Fibroblast of skin of abdomen (primary cell): ENCODE measurements at places on chromosomes 3 and 15.

DNA sequence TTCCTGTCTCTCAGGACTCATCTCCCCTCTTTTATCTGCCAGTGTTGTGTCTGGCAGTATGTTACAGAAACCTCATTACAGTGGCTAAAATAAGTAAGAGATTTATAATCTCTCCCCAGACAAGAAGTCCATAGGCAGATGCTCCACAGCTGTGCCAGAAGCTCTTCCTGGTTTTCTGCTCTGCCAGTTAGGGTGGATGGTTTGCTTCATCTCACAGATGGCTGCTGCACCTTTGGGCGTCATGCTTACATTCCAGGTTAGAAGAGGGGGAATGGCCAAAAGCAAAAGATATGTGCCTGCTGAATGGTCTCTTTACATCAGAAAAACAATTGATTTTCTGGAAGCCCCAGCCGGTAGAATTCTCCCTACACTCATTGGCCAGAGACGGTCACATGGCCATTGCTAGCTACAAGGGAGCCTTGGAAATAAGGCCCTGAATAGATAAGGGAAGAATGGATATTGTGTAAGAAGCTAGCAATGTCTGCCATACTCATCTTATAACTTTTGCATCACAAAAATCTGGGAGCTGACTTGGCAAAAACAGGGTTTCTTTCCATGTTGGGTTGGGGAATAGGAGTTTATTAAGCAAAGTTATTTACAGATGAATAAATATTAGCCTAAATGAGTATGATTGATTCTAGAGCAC is 91.1 kb downstream of the PDCD6IP start:
- no peak for DNase-seq

GRCh38 chr3:156643729-156644389 is 30.5 kb upstream of the TIPARP start:
- DNase-seq, result peak; percentile 64

DNA sequence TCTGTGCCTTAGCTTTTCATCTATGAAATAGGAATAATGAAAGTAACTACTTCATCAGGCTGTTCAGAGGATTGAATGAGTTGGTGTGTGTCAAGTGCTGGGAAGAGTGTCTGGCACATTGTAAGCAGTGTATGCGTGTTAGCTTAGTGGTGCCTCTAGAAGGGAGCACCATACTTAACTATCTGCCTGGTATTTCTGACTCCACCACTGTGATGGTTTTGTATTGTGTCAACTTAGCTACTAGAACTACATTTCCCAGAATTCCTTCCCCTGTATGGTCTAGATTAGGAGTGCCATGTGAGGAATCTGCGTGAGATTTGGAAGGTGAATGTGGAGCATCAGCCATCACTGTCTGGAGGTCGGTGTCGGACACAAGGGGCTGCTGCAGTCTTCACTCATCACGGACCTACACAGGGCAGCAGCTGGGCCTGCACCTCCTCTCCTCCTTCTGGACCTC is 115.4 kb upstream of the GALNT15 start:
- DNase-seq, result peak; percentile 51

DNA sequence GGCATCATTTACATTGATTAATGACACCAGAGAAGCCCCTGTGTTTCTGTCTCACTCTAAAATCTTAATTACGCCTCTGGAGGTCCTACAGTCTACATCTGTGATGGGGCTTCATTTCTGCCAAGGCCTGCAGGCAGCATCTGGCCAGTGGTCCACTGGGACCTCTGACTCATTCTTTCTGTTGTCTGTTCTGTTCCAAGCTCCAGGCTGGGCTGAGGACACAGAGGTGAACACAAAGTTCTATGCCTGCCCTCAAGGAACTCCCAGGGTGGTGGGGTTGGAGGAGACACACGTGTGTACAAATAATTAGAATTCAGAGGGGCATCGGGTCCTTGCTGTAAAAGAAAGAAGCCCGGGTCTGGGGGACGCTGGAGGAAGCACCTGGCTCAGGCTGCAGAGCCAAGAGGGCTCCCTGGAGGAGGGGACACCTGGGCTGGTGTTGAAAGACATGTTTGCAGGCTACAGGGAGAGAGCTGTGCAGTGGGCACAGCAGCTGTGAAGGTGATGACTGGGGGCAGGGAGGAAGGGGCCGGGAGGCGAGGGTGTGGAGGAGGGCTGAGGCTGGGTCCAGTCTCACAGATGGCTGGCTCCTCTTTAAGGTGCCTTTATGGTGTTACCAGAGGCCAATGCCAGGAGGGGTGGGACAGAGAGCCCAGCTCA is 103.3 kb upstream of the PRR23E start:
- DNase-seq, result peak; percentile 24

DNA sequence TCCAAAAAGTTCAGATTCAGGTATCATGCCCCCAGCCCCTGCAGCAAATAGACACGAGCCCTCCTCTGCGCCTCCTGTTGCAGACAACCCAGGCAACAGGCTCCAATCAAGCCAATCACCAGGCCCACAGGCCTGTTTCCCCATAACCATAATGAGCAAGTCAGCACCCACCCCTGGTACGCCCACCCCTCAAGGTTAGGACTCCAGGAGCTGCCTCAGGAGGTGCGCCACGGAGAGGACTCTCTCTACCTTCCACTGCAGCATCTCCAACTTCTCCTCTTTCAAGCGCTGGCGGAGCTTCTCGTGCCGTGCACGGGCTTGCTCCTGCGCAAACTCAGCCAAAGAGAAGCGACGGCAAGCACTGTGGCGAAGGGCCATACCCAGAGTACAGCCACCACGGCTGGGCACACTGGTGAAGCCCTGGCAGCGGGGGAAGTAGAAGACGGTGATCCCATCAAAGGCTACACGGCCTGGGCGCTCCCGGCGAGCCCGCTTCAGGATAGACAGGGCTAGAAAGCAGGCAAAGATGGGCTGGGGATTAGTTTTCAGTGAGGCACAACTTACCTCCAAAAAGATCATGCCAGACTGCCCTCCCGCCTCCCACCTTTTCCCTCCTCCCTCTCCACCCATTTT is 8.5 kb downstream of the CSRNP1 start:
- no peak for DNase-seq

DNA sequence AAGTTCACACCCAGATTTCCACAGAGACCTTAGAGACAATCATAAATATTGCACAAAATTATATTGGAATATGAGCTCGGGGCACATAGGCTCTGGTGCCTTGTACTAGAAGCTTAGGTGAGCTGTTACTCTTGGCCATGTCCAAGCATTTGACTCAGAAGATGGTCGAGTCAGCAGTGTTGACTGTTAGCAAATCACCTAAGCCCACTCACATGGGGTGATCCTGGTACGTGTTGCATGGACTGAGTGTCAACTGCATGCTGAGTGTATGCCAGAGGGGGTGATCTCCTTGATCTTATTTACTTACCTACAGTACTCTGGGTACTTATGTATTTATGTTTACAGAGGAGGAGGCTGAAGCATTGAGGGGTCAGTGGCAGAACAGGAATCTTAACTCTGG is 14.0 kb downstream of the SMAD3 start:
- no peak for DNase-seq

DNA sequence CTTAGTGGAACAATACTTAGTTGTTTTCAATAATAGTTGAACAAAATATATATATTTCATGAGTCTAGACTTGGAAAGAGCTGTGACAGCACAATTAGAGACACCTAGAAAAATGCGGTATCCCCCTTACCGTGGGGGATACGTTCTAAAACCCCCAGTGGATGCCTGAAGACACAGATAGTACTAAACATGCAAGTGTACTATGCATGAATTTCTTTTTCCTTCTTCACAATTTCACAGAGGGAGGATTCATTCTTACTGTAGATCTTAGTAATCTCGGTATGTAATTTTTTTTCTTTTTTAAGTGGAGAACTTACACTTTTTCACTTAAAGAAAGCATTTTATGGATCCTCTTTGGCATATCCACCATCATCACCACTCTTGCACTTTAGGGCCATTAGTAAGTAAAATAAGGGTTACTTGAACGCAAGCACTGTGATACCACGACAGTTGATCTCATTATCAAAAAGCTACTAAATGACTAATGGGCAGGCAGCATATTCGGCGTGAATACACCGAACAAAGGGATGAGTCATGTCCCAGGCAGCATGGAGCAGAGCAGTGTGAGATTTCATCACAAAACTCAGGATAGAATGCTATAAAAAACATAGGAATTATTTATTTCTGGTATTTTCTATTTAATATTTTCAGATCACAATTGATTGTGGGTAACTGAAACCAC is 72.3 kb upstream of the ZNF280D start:
- DNase-seq, result peak; percentile 89

DNA sequence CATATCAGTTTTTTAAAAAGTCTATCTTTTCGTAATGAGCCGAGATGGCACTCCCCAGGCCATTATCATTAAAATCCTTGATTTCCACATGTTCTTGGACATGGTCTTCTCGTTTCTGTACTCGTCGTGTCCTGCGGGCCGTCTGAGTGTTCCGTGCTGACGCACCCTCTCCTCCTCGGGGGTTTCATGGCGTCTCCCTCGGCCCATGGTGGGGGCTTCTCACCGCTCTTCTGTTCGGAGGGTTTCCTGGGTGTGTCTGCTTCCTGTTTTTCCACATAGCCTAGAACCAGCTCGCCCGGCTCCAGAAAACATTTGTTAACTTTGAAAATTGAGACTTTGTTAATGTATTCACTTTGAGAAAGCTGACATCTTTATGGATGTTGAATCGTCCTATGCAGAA is 92.7 kb downstream of the VGLL4 start:
- DNase-seq, result no peak

GRCh38 chr3:108029466-108029865 is 61.4 kb downstream of the CD47 start:
- no peak for DNase-seq

DNA sequence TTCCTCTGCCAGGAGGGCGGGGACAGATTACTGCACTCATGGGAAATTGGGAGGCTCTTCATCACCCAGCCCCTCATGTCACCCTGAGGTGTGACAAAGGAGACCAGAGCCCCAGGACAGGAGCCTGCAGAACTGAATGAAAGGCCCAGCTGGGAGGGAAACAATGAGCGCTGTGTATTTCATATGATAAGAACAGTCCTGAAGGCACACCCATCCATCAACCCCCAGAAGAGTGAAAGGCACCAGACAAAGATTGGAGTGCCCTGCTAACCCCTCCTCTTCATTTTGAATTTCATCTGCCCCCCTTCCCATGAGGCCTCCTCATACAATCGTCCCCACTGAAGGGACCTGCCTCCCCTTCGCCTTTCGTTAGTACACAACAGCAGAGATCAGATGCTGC is 160.0 kb upstream of the PRICKLE2 start:
- no peak for DNase-seq

DNA sequence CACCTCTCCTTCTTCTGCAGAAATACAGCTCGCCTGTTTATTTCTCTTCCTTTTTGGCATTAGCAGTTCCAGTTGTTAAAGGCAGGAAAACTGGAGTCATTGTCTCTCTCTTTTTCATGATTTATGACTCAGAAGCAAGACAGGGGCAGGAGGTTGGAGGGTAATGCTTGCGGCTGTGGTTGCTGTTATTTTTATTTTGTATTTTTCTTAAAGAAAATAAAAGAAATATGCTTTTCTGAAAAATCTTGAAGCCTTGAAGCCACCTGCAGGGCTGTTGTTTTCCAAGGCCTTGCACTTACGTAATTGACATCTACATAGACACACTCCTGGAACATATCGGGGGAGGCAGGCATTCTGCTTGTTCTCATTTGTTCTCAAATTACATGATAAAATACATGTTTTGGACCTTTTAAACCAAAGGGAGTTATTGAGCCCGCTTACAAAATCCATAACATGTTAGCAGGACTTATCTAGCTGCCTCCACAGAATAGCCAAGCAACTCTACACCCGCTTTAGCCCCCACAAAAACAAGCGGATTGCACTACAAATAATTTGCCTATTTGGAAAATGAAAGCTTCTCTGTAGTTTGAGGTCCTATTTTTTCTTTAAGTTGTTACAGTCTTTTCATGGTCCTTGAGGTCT is 1004.6 kb upstream of the NR2F2 start:
- DNase-seq, result no peak

DNA sequence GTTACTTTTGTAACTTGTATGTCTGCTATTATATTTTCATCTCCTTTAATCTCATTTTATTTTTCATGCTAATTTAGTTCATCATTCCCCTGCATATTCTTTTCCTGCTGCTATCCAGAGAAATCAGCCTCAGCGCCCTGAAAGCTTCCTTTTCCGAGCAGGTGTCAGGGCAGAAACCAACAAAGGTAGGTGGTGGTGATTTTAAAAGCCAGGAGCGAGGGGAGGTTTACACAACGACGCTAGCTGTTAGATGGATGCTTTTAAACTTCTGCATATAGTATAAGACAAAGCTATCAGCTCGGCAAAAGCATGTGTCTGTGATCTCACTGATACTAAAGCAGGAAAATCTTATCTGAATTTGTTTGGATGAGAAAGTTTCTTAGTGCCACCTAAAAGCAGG is 75.0 kb downstream of the LRCH3 start:
- DNase-seq, result no peak

- peak; percentile 81 for DNase-seq
These were observed 109.1 kb upstream of the LRIG1 start for GRCh38 chr3:66609660-66610561.

- peak; percentile 42 for DNase-seq
These were observed 32.9 kb downstream of the PIK3CA start for GRCh38 chr3:179181021-179181472.

DNA sequence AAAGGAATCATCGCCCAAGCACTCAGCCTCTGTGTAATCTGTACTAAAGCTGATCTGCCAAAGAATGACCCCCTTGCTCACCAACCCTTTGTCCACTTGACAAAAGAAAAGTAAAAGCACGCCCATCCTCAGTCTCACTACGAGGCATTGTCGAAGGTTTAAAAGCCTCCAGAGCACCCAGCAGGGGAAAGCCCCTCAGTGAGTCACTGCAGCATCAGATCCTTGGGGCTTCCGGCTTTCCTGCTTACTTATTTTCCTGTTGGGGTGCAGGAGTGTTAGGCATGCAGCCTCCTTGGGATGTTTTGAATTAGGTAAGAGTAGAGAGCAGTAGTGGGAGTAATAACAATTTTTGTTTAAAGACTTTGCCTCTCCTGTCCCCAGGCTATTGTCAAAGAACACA is 216.1 kb downstream of the MTHFS start:
- DNase-seq, result peak; percentile 91

GRCh38 chr15:67024314-67024997 is 40.9 kb upstream of the SMAD3 start:
- peak; percentile 96 for DNase-seq

DNA sequence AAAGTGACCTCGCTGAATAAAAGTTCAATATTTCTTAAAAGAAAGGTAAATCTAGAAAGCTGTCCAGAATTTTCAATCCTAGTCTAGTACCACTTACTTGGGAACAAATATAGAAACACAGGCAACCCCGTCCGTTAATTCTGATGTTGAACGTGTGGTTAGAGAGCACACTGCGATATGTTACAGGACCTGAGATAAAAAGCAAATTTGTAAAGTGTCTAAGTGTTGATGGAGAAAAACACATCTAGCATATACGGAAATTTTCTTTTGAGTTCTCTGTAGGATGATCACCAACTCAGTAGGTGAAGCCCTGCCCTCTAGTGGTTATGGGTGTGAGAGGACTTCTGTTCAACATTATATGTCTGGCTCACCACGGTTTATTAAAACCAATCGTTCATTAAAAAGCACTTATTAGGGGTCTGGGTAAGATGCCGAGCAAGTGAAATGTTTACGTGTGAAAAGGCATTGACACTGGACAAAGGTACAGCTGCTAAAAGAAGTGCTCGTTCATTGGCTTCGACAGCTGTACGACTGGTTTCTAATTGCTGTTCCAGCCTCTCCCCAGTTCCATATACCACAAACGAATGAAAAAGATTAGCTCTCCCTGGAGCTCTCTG is 1.0 kb upstream of the ATP2C1 start:
- peak; percentile 71 for DNase-seq
